ENCODE measurements at places on chromosomes 7 and 10.

- DNase-seq = no peak
Observed at GRCh38 chr7:37786741-37787569, 61.4 kb upstream of the NME8 start.

- no peak for DNase-seq
Observed at GRCh38 chr10:34191406-34191805, 623.7 kb downstream of the PARD3 start.

DNA sequence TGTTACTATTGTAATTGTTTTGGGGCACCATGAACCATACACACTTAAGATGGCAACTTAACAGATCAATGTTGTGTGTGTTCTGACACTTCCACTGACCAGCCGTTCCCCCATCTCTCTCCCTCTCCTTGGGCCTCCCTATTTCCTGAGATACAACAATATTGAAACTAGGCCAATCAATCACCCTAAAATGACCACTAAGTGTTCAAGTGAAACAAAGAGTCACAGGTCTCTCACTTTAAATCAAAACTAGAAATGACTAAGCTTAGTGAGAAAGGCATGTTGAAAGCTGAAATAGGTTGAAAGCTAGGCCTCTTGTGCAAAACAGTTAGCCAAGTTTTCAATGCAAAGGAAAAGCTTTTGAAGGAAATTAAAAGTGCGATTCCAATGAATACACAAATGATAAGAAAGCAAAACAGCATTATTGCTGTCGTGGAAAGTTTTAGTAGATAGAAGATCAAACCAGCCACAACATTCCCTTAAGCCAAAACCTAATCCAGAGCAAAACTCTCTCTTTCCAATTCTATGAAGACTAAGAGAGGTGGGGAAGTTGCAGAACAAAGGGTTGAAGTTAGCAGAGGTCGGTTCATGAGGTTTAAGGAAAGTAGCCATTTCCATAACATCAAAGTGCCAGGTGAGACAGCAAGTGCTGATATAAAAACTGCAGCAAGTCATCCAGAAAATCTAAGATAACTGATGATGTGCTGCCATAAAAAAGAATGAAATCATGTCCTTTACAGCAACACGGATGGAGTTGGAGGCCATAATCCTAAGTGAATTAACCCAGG lies 90.6 kb downstream of the MTPN start:
- DNase-seq = no peak

DNA sequence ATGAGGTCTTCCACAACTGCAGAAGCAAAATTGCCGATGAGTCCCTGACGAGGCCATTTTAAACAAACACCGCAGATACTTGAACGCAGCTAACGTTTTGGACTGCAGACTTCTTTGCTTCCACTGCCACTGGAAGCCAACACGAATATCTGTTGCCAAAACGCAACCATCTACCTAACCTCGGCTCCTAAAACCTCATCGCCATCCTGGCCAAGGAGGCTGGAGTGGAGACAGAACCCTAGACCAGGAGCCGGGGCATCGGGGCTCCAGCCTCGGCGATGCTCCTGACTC lies 493 bp downstream of the WDR91 start:
- DNase-seq = no peak

GRCh38 chr10:50533296-50533695 lies 90.5 kb downstream of the SGMS1 start:
- no peak for DNase-seq

DNA sequence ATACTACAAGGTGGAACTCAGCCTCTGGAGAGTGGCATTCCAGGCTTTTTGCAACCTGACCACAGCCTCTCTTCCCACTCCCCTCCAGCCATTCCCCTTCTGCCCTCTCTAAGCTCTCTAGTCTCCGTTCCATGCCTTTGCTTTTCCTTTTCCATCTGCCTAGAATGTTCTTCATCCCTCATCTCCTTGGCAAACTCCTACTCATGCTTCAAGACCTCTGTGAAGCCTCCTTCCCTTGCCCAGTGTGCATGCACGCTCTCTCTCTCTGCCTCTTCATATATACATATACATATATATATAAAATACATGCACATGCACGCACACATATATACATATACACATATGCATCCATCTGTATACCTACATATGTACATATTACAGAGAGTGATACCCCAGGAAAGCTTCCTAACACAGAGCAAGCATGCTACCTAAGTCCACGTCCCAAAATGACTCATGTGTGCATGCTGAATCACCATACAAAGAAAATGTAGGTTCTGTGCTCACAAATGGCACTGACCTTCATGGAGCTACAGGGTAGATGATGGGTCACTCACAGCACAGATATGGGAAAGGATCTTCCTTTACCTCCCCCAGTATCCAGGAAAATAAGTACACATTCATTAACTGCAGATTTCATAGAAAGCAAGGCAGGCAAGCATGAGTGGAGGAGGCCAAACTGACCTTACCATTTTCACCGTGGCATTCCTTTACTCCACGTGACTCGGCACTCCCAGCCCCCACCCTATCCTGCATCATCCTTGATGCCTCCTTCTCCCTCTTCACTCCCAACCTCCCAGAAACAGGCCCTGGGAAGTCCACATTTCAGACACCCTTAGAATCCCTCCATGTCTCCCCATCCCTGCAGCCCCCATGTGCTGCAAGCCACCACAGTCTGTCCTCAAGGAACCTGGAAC lies 238.4 kb upstream of the ZMIZ1 start:
- no peak for DNase-seq

- DNase-seq = no peak
Observed at GRCh38 chr10:31353574-31353973, 34.6 kb downstream of the ZEB1 start.

DNA sequence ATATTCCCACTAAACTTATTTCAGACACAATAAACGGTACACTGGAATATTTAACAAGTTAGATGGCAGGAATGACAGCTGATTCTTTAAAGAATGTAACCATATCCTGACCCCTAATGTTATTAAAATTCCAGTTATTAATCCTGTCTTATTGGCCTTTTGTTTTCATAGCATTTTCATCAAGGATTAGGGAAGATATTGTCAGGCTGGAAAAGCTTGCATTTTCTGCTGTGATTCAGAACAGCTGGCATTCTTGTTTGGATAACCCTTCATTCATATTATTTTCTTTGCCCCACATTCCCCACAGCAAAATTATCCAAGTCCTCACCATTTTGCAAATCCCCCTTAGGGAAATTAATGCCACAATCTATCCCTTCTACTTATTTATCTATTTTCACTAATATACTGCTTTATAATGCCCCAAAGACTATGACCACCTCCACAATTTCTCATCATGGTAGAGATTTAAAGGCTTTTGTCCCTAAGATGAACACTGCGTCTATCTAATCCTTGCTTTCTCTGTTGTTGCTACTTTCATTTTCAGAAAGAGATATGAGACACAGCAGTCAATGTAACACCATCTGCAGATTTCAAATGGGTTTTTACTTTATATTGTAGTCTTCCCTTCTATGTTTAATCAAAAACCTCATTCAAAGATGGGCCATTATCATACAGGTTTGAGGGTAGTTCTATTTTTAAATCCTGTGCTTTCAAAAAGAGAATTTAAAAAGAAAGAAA lies 475.1 kb downstream of the PARD3 start:
- DNase-seq = no peak

DNA sequence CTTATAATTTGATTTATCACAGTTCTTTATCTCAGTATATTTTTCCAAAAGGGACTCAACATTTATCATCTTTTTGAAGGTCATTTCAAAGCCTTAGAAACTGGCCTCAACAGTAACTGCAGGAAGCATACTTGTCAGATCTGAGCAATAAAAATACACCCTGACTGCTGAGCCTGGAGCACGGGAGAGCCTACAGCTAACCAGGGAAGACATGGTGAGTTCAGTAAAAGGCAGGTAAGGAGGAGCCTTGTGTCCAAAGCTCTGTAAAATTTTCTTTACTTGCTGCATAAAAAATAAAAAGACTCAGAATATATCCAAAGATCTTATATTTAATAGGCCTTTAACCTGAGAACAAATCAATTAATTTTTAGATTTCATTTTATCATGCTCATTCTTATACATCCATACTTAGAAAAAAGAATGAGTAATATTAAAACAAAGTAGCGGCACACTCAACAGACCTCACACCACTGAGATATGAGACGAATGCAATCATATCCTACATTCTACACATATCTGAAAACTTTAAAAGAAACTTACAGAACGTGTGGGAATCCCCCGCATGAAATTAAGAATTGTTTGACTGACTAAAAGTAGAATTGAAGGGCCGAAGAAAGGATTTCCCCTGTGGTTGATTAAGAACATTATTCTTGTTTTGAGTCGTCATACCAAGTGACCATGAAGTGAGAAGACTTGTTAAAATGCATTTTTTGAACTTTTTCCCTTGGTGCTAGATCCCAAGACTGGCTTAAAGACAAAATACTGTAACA lies 296.4 kb upstream of the MKLN1 start:
- DNase-seq = no peak

DNA sequence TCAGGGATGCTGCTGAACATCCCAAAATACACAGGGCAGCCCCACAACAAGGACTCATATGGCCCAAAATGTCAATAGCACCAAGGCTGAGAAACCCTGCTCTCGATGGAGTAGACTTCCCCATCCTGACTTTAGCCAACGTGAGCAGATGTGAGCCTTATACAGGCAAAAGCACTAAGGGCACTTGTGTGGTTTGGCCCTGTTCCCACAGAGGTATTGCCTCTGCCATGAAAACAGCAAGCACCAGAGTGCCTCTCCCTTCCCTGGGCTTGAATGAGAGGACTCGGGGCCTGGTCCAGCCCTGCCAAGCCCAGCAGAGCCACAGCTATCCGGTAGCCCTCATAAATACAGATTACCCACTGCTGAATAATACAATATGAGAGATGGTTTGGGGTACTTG lies 47.5 kb downstream of the ACSM6 start:
- no peak for DNase-seq

DNA sequence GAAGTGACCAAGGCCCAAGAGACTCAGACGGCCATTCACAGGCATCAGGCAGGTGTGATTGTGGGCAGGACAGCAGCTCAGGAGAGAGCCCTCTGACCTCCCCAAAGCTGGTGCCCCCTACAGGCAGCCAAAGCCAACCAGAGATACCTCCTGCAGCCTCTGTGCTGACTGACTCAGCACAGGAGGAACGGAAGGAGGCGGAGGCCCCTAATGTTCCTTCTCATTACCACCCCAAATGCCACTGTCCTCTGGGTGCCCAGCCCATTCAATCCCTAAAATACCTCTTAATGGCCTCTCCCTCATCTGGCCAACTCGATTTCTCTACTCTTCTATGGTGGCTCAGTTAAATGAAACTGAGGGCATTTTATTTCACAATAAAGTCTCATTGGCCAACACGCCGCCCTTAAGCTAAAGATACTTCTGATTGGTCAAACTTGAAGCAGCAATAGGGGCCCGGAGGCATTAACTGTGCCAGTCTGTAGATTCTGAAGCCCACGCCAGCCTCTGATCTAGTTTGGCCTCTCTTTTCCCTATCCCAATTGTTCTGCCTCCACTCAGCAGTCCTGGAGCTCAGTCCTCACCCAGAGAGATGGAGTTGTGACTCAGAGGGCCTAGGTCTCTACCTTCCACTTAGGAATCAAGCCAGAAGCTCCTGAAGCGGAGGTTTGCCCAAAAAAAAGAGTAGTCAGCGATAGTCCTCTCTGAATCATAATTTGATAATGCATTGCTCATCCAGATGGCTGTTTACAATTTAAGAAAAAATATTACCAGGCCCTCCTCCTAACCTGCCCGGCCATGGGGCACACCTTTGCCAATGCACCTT lies 1.2 kb downstream of the CYREN start:
- DNase-seq = no peak

- DNase-seq = no peak
Observed at GRCh38 chr10:35464825-35465456, 128.6 kb downstream of the CCNY start.

DNA sequence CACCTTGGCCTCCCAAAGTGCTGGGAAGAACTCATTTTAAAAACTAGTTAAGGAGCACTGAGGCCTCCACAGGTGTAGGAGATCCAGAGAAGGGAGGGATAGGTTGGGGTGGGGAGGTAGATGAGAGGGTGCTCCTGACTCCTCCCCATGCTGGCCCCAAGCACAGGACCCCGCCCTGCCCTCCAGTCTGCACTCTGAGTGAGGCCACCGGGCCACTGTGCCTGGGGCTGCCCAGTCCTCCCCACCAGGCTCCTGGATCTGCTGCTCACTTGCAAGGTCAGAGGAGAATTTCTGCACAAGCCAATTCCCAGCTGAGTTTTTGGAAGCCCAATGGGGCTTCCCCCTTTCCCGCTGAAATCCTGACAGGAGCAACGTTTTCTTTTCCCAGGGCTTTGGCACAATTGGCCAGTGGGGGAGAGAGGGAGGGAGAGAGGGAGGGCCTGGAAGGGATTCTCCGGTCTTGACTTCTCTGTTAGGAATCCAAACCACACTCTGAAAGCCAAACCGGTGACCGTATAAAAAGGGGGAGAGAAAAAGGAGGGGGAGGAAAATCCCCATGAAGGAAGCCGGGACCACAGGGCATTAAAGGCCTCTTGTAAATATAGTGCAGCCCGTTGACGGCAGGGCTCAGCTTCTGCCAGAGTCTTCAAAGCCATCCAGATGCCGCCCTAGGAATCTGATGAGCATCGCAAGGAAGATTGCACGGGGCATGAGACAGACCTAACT lies 116.2 kb downstream of the SH3PXD2A start:
- DNase-seq = no peak

- no peak for DNase-seq
Observed at GRCh38 chr10:3756360-3756740, 28.7 kb downstream of the KLF6 start.

DNA sequence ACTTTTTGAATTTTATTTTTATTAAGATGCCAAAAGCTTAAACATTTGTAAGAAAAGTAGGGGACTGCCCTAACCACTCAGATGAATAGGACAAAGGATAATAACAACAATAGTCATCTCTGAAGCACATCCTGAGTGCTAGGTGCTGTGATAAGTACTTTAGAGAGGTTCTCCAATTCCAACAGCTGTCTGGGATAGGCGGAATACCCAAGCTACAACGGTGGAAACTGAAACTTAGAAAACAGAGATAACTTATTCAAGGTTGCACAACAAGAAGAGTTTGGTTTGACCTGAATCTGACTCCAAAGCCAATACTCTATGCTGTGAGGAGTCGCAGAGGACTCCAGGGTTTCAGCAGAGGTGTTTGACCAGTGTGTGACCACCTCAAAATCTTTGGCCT lies 2.0 kb downstream of the RTKN2 start:
- no peak for DNase-seq

Measured in iPS DF 6.9 (cell line).